ENCODE measurements at places on chromosomes 2 and 18. TPM values are rescaled to one million over a fixed set of nuclear protein-coding genes. Genes with fewer than 3 reads are reported as not detected.

DNA sequence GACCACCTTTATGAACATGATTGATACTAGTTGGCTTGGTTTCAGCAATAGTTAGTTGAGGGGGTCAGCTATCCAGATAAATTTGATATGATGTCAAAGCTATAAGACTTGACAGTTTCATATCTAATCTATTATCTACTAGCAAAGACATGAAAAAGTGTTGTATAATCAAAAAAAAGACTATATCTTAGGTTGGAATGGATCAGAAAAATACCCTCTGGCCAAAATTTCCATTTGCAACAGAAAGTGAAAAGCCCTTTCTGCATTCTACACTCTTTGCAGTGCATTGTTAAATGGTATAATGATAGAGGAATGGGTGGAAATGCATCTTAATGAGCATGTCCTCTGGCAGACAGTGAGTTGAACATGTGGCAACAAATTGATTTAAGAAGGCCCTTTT lies 242.6 kb downstream of the THSD7B start:
- DNase-seq, result no peak

DNA sequence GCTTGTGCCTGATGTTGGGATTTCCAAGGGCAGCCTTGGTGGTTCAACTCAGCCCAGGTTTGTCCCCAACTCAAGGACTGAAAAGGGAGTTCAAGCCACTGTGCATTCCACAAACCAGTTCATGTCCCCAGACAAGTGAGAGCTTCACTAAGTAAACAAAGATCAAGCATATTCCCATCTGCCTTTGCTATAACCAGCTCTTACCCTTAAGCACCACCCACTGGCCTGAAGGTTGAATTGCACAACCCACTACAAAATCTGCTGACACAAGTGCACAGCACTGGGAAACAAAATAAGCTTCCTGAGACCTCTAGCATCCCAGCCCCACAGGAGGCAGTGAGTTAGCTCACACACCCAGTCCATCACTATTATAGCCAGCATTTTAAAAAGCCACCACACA lies 516.7 kb downstream of the NR4A2 start:
- no peak for DNase-seq

- DNase-seq, result no peak
These were observed 162.7 kb upstream of the NYAP2 start for GRCh38 chr2:225236769-225237323.

The POTEC gene
- total RNA-seq, result not detected

The LIMS3 gene
- 1.2 TPM for total RNA-seq

GRCh38 chr2:127084611-127085316 lies 22.2 kb downstream of the BIN1 start:
- peak; percentile 19 for DNase-seq

DNA sequence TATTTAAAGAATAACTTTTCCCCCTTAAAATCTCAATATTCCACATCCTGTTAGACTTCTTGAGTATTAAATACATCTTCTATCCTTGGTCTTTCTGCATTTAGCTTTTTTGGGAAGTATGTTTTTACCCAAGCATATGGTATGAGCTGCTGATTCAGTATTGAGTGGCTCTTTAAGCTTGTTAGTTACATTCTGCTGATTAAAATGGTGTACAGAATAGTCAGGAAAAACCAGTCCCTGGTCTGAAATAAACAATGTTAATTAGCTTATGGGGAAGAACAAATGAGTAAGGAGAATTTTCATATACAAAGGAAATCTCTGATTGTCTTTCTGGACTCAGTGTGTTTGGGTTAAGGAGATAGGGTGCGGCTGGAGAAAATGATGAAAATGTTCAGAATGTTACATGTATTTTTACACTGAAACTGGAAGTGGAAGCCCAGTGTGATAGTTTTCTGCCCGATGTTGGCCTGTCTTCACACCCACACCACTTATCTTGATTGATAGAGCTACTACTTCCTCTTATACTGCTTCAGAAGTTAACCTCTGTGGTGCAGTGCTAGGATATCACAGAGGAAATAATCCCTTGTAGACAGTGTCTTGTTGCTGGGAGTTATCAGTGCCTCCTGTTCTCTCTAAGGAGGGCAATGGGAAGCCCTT lies 84.0 kb downstream of the MSH2 start:
- no peak for DNase-seq

- no peak for DNase-seq
These were observed 192.0 kb downstream of the EPHA4 start for GRCh38 chr2:221380062-221380461.

DNA sequence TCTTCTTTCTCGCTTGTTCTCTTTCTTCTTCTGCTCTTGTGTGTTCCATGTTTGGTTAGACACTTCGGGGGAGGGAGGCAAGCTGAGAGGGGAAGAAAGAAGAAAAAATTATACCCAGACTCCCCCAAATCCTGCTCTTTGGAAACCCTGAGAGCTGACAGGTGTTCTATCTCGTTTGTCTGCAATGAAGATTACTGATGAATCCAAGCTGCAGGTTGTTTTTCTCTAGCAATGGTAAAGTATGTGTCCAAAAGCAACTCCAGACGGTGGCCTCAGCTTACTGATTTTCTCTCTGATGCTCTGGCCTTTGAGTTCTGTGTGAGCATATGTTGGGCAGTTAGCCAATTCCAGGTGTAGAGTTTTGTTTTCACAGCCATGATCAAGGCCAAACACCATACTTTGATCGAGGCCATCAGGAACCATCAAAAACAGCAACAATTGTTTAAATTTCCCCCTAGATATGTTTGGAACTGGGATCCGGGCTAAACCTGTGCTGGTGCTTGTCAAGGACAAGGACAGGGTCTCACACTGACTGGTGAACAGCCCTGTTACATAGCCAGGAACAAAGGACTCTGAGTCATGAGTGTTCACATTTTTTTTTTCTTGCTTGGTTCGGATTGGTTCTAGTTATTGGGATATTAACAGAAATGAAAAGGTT lies 142.0 kb downstream of the PRKCE start:
- DNase-seq, result no peak

GRCh38 chr2:189851174-189851826 lies 67.0 kb downstream of the PMS1 start:
- no peak for DNase-seq

DNA sequence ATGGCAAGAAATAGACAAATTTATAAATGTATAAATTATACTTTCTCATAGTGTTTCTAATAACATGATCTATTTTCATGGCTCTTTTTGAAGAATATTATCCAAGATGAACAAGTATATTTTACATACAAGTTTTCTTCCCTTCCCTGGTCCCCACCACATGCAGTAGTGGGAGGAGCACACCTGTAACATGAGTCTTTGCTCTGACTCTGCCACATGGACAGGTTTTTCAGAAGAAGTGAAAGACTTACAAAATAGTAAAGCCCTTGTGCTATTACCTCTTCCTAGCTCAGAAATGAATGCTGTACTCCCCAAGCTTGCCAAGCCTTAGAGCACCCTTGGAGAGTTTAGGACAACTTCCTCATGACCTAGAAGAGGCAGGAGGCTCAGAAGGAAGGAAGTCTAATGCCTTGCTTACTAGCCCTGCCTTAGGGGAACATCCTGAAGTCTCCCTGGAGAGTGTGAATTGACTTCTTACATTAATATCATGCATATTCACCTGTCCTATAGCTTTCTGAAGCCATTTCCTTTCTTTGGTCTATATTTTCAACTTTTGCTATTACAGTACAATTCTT lies 18.4 kb downstream of the MXD1 start:
- DNase-seq, result no peak

DNA sequence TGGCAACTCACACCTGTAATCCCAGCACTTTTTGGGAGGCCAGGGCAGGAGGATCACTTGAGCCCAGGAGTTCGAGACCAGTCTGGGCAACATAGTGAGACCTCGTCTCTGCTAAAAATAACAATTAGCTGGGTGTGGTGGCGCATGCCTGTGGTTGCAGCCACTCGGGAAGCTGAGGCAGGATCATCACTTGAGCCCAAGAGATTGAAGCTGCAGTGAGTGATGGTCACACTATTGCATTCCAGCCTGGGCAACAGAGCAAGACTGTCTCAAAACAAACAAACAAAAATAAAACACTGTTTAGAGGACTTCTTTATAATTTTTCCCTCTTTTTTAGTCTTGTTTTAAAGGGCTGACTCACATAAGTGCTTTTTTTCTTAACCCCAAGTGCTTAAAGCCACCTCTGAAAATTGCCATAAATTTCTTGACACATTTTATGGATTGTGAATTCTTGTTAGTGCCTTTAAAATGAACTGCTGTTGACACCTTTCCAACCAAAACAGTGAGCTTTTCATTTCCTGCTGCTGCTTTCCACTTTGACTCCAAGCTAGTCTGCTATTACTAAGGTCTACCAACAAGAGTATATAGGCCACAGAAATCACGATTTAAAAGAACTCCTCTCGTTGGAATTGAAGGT lies 41.7 kb downstream of the CYP20A1 start:
- no peak for DNase-seq

DNA sequence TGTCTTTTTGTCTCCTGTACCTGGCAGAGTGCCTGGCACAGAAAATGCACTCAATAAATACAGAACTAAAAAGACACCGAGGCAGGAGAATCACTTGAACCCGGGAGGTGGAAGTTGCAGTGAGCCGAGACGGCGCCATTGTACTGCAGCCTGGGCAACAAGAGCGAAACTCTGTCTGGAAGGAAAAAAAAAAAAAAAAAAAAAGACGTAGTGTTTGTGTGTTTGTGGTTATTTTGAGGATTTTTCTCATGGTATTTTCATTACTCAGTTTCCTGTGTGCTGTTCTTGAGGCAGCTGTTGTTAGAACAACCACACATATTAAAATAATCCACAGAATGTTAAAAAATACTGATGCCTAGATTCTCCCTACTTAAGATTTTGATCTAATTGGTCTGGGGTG lies 519.2 kb upstream of the SPHKAP start:
- no peak for DNase-seq

GRCh38 chr2:177383935-177384334 lies 8.6 kb upstream of the AGPS start:
- DNase-seq, result no peak

The FRZB gene
- total RNA-seq, result not detected

The HTR2B gene
- total RNA-seq, result not detected

- DNase-seq, result no peak
These were observed 1.4 kb upstream of the CD226 start for GRCh38 chr18:69948919-69949537.

DNA sequence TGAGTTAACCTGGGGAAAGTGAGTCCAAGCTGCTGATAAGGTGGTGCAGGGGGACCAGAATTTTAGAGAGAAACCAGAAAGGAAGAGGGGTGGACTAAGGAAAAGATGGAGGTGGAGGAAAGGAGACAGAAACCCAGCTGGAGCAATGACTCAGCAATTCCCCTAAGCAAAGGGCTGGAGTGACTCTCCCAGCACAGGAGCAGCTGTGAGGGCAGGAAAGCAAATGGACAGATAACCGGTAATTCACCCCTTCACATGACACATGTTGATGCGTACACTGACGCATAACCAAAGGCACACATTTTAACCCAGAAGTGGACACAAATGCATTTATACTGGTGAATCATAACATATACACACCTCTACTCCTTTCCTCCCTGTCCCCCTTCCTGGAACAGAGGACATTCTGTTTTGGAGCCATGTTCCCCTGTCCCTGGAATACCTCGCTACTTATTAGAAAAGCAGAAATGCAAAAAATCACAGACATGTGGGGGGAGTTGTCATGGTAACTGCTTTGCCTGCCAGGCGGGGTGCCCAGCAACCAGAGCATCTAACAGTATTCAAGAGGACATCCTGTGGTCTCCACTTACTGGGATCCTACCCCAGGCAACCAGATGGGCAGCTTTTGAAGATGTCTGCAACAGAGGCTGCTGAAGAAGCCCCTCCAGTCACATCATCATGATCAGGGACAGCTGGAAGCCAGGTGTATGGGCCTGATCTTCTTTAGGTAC lies 4.7 kb downstream of the CDK5R2 start:
- no peak for DNase-seq

The GPR39 gene
- total RNA-seq, result not detected

DNA sequence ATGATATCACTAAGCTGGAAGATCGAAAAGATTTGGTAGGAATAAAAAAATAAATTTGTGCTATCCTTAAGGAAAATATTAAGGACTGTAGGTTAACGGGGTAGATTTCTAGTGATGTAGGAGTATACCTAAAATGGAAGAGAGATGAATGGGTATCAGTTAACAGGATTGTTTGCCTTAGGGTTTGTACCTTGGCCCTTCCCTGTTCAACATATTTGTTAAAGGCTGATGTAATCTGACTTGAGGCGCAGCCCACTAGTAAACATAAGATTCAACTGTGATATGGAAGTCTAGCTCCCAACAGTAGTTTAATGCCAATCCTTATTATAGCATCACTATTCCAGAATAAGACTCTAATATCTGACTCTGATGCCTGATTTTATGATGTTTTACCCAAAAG lies 685.2 kb downstream of the DCC start:
- no peak for DNase-seq

The LYG2 gene
- not detected for total RNA-seq

The CCL20 gene
- 141 TPM for total RNA-seq

- no peak for DNase-seq
These were observed 37.1 kb downstream of the EVA1A start for GRCh38 chr2:75523313-75524275.

- DNase-seq, result no peak
These were observed 94.7 kb downstream of the COL6A3 start for GRCh38 chr2:237319086-237319820.

DNA sequence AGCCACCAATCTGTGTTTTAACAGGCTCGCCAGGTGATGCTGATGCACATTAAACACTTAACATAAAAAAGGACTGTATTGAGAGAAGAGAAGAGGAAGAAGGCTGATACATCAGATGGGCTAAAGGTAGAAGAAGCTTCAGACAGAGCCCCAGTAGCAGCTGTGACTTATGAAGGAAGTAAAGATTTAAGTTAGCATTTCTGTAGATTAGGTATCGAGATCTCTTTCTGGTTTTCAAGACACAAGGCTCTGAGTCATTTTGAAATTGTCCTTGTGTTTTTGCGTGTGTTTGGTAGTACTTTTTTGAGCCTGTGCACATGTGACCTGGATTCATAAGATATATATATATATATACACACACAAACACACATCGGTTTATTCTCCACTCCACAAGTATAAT lies 40.6 kb upstream of the GCFC2 start:
- DNase-seq, result no peak

All from activated T-cell treated with anti-CD3 and anti-CD28 coated beads, Interleukin-2, amount 50 U/mL, for 4 hours (primary cell).